RPMI8226 (cell line): ENCODE measurements at places on chromosomes 16 and 17.
A peak's percentile ranks its signal among the peaks of the same experiment; 100 is the strongest.

DNA sequence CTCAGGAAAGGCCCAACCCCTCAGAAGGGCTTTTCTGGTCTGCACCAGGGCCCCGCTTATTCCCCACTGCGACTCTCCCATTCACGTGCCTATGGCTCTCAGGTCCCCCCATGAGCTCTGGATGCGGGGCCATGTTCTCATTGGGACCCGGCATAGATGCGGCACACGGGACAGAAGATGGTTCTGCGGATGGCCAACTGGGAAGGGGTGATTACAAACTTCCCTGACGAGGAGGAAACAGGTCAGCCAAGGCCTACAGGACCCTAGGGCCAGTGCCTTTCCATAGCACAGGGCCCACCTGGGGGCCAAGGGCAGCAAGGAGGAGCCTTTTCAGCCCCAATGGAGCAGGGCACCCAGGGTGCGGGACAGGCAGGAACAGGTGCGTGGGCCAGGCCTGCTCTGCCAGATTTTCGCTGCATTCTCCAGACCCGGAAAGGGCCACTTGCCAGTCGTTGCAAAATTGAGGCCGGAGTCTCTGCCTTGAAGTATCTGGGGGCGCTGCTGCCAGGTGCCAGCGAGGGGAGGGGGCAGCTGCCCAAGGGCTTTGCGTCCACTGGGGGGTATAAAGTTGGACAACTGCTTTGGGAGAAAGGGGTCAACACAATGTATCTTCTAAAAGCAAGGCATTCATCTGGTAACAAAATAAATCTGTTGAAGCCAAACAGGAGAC, 20.5 kb downstream of the SLC7A5 start:
- DNase-seq = no peak

DNA sequence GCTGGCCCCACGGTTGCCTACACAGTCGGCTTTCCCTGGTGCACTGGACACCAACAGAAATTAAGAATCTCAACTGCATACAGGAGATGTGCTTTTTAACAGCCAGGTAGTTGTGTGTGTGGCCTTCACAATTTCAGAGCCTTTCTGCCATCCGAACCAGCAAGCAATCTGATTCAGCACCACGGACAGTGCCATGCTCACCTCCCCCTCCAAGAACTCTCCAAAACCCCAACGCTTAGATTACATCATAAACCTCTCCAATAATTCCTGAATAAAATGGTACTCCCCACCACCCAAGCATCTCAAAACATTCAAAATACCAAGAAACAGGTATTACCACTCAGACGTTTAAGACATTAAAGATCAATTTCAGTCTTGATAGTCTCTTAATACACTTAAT, 31.8 kb downstream of the USP7 start:
- peak; percentile 48 for DNase-seq

DNA sequence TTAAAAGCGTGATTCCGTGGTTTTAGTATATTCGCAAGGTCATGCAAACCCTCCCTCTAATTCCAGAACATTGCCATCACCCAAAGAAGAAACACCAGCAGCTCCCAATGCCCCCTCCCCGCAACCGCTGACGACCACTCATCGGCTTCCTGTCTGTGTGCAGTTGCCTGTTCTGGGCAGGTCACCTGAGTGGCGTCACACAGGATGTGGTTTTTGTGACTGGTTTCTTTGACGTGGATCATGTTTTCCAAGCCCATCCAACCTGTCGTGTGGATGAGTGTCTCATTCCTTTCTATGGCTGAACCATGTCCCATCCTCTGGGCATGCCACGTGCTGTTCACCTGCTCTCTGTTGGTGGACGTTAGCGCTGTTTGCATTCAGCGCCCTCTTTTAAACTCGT, 8.2 kb upstream of the ATP2C2 start:
- DNase-seq = no peak

DNA sequence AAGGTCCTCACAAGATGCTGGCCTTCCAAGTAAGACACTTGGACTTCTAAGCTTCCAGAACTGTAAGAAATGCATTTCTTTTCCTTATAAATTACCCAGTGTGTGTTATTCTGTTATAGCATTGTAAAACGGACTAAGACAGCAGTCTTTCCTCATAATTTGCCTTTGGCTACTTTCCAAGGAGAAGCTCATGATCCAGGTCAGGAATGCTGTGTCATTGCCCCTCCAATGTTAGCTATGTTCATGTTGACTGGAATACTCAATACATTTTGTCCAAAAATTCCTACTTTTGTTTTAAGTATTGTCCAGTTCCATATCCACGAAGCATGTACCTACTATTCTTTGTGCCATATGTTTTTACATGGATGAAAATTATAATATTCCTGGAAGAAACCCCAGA, 234.6 kb downstream of the HS3ST3A1 start:
- DNase-seq = no peak

- DNase-seq = no peak
Observed at GRCh38 chr17:81488276-81488860, 24.2 kb downstream of the ACTG1 start.

DNA sequence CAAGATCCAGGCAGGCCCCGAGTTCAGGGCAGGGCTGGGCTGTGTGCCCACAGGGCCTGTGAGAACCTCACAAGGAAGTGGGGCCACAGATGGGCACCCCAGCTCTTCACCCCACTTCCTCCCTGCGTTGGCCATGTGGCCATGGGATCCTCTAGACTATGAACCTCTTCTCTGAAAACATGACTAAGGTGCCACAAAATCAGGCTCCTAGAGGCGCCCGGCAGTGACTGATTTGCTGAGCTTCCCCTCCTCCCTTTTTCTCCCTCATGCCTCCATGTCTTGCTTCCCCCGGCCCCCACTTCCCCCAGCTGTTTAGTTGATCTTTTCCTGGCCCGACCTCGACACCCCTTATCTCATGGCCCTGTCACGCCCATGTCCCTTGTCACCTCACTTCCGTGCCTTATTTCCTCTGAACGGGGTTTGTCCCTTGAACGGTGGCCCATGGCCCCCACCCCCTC, 87.1 kb downstream of the KCNJ12 start:
- DNase-seq = no peak

GRCh38 chr16:74811911-74812310, 37.3 kb upstream of the FA2H start:
- DNase-seq = peak; percentile 67

DNA sequence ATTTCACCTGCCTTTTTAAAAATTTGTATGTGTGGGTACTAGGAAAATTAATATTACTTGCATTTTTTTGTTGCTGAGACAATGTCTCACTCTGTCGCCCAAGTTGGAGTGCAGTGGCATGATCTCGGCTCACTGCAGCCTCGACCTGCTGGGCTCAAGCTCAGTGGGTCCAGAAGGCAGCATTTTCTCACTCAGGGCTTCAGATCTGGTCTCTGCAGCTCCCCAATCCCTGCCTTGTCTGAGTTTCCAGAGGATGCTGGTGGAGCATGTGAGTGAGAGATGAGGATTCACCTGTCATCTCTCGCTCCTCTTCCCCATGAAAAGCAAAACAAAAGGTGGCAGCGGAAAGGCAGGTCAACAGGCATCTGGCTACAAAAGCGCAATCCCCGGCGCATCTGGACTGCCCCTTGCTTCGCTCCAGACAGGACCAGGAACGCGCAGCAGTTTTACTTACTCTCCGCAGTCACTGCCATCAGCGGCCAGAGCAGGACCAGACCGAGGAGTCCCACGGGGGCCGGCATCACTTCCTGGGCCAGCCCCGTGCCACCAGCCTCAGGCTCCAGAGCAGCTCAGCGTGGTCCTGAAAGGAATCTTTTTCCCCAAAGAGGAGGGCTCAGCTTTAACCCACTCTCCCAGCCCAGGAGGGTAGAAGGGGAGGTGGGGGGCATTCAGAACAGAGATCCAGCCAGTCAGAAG, 59.9 kb downstream of the LITAF start:
- DNase-seq = no peak

DNA sequence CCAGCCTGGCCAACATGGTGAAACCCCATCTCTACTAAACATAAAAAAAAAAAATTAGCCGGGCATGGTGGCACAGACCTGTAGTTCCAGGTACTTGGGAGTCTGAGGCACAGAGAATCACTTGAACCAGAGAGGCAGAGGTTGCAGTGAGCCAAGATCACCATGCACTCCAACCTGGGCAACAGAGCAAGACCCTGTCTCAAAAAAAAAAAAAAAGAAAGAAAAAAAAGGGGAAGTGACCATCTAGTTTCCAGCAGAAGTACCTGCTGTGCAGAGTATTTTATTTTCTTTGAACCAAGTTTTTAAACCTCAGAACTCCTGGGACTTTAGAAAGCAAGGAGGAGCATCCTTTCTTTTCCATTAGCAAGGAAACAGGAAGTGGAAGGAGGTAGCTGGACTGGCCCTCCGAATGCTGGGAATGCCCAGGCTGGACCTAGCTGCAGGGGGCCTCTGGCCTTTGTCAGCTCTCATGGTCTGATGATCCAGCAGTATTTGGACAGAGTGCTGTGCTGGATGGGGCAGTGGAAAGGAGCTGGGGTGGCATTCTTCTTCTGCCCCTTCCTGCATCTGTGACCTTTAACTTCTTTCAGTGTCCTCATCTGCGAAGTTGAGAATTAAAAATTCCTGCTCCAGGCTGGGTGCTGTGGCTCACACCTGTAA, 6.6 kb downstream of the GID4 start:
- DNase-seq = no peak

DNA sequence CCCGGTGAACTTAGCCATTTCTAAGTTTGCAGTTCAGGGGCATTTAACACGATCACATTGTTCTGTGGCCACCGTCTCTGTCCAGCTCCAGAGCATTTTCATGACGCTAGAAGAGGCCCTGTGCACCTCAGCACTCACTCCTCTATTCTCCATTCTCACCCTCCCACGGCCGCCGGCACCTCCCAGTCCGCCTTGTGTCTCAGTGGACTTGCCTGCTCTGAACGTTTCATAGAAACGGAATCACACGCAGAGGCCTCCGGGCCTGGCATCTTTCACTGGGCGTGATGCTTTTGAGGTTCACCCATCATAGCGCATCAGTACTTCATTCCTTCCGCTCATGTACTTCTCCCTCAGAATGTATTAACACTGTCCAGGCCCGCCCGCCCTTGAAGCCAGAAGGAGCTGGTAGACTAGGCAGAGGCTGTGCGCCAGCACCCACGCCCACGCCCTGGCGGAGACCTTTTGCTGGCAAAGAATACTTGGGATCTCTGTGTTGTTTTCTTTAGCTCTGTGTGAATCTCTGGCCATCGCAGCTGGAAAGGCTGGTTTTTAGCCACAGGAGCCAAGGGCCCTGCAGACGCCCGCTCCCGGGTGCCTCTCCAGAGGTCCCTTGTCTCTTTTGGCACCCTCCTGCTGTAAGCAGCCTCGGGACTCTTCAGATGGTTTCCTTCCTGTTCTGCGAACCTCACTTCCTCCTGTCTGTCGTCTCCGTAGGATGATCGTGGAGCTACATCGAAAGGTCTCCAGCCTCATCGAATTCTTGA, 23.4 kb upstream of the JPT2 start:
- DNase-seq = no peak

- no peak for DNase-seq
Observed at GRCh38 chr16:30491744-30492308, 19.3 kb downstream of the ITGAL start.

DNA sequence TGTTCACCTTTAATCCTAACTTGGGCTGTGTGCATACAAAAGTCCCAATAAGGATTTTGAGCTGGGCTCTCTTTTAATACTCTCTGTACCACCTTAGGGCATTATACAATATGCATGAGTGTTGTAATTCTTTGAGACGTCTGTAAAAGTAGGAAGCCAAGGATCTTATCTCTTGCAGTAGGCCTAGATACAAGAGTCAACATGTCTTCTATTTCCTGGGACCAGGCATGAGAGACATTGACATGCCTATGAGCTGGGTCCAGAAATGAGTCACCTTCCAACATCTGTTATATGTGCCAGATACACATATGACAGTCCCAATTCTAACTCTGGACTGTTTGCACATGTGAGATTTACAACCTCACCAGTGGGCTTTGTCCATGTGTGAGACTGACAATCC, 1911.2 kb downstream of the TP53TG3F start:
- no peak for DNase-seq

DNA sequence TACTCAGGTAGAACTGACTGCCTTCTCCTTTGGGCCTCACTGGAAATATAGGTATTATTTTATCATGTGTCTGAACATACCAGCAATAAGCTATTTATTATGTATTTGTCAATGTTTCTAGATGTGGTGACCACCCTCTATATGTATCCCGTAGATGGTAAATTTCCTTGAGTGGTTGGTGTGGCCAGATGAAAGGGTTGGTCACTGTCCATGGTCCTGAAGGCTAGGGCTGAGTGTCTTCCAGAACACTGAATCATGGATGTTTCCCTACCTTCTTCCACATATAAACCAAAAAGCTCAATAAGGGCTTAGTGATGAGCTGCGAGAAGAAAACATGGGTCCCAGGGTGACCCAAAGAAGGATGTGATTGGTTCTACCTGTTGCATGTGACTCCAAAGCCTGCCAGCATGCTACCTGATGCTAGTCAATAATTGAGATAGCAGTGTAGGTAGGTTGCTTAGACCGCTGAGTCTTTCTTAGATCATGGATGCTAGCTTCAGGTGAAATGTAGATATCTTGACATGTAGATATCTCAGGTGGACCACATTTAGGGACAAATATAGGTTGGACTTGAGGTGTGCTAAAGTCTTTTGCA, 150.3 kb downstream of the ASIC2 start:
- peak; percentile 39 for DNase-seq

- DNase-seq = no peak
Observed at GRCh38 chr16:79247386-79247785, 353.2 kb downstream of the MAF start.

- DNase-seq = no peak
Observed at GRCh38 chr16:50071075-50071671, 5.4 kb downstream of the HEATR3 start.

DNA sequence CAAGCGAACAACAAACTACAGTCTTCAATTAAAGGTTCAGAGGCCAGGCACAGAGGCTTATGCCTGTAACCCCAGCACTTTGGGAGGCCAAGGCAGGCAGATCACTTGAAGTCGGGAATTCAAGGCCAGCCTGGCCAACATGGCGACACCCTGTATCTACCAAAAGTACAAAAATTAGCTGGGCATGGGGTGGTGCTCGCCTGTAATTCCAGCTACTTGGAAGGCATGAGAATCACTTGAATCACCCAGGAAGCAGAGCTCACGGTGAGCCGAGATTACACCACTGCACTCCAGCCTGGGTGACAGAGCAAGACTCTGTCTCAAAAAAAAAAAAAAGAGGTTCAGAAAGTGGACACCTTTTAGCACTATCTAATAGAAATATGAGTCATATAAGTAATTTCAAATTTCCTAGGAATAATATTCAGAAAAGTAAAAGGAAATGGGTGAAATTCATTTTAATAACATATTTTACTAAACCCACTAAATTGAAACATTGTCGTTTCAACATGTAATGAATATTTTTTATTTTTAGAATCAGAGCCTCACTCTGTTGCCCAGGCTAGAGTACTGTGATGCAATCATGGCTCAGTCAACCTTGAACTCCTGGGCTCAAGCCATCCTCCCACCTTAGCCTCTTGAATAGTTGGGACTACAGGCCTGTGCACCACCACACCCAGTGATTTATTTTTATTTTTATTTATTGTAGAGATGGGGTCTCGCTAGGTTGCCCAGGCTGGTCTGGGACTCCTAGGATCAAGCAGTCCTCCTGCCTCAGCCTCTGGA, 15.2 kb upstream of the MARCHF10 start:
- DNase-seq = no peak
